NCI-H82 (cell line): ENCODE measurements at places on chromosomes 13 and 19.

GRCh38 chr19:39987167-39987566 lies 9.7 kb upstream of the ZNF546 start:
- no peak for DNase-seq

DNA sequence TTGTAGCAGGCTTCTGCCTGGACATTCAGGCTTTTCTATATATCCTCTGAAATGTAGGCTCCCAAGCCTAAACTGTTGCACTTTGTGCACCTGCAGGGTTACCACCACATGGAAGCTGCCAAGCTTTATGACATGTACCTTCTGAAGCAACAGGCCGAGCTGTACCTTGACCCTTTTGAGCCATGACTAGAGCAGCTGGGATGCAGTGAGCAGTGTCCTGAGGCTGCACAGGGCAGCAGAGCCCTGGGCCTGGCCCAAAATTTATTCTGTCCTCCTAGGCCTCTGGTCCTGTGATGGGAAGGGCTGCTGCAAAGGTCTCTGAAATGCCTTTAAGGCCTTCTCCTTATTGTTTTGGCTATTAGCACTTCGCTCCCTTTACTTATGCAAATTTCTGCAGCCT lies 23.5 kb upstream of the CD177 start:
- no peak for DNase-seq

DNA sequence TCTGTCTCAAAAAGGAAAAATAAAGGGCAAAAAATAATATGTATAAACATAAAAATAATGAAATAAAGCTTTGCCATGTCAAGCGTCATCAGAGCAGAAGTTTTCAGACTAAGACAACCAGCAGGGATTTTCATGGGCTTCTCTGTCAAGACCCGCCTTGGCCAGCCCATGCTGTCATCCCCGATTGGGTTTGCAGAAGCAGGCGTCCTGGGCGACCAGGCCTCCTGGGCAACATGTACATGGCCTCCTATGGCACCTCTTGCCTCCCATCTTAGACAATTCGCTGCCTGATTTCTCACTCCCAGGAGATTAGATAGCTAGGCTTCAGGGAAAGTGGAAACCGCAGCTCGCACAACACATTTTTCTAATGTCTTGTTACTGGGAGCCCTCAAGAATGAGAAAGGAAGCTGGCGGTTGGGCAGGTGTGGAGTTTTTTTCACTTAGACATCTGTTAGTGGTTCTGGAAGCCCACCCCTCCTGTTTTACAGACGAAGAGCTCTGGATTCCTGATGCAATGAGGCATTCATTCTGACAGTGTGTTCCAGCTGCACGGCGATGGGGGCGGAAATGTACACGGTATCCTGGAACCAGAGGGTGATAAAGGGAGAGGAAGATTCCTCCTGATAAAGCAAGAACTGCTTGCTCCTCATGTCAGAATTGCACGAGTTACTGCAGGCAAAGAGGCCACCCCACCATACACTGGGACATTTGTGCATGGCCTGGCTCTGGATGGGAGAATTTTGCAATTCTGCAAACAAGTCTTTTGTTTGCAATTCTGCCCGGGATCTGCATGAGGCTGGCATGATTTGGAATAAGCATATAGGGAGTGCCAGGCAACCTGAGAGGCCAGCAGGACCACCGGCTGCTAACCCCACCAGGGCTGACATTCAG lies 47.4 kb upstream of the KATNAL1 start:
- no peak for DNase-seq

GRCh38 chr13:113928685-113929627 lies 44.9 kb downstream of the C13orf46 start:
- DNase-seq = no peak

- no peak for DNase-seq
Measured at GRCh38 chr19:17027535-17027975, 945 bp upstream of the CPAMD8 start.

DNA sequence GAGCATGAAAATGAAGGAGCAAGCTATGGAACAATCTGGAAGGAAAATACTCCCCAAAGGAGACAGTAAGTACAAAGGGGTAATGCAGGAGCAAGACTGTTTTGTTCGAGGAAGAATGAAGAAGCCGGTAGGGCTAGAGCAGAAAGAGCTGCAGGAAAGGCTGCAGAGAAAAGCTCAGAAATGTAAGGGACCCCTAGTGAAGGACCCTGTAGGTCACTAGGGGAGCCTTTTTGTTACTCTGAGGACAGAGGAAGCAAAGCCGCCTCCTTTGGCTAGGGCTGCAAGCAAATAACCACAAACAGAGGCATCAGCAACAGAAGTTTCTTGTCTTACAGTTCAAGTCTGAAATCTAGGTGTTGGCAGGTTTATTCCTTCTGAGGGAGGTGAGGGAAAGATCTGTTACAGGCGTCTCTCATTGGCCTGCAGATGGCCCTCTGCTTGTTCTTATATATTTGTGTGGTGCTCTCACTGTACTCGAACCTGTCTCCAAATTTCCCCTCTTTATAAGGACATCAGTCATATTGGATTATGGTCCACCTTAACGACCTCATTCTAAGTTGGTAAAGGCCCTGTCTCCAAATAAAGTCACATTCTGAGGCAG lies 362.3 kb downstream of the COG6 start:
- no peak for DNase-seq

DNA sequence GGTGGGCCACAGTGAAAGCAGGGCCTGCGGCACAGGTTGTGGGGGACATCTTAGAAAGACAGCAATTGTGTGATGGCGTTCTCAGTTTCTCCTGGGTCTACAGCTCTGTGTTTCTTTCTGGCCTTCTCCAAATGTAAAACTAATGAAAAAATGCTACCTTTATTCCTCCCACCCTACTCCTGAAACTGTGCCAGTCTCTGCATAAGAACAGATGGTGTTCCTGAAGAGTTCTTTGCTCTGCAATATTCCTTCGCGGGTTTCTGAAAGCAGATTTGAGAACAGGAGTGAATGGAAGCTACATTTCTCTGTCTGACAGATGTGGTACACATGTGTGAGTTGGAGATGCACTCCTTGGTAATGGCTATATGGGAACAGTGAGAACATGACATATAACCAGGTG lies 18.0 kb upstream of the LRCH1 start:
- no peak for DNase-seq

- DNase-seq = peak; percentile 55
Measured at GRCh38 chr19:662207-662961, 630 bp downstream of the RNF126 start.

- DNase-seq = no peak
Measured at GRCh38 chr13:105841286-105841685, 694.2 kb downstream of the EFNB2 start.

- DNase-seq = no peak
Measured at GRCh38 chr19:32809254-32809653, 60.3 kb downstream of the SLC7A9 start.

DNA sequence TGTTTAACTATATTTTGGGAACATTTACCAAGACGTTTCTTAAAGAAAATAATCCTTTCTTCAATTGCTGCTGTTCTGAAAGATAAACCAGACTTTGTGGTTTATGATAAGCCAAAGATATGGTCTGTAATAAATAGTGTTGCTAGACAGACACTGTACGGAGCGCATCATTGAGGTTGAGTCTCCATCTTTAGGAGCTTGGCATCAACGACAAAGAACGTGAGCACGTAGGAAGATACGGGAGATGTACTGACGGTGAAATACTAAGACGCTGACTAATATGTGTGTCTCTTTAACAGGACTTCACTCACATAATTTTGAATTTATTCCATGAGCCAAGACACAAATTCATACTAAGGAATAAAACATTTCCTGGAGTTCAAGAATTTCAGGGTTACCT lies 16.2 kb downstream of the TEX29 start:
- no peak for DNase-seq

GRCh38 chr19:12868540-12869112 lies 12.6 kb downstream of the DNASE2 start:
- peak; percentile 60 for DNase-seq

DNA sequence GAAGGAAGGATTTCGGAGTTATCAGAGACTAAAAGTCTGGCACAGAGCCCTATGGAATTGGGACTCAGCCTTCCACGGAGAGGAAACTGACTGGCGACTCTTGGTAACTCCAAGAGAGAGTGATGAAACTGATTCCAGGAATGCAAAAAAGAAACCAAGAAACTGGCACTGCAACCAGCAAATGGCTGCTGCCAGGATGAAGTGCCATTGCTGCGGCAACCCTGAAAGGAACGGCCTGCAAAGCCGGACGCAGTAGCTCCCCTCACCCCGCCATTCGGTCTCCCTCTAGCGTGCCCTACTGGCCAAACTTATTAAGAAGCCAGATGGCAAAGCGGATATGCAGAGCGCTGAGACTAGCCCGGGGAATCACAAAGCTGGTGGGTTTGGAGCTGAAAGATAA lies 236.0 kb downstream of the PCDH9 start:
- peak; percentile 98 for DNase-seq

DNA sequence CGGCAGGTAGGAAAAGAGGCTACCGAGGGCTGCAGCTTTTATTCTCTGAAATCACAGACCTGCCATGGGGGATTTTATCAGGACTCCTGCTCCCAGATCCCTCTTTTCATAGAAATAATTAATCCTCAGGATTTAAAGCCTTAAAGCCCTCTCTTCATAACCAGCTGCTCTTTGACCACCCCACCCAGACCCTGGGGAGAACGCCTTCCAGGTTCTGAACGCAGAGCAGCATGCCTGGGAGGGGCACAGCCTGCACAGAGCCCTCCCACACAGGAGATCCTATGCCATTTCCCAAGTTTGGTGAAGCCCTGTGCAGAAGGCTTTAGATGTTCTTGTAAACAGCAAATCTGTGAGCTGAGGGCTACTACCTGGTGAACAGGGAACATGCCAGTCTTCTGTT lies 91.1 kb downstream of the STOML3 start:
- DNase-seq = peak; percentile 32

- DNase-seq = no peak
Measured at GRCh38 chr19:53894707-53895106, 12.7 kb downstream of the PRKCG start.

- DNase-seq = no peak
Measured at GRCh38 chr13:76813000-76813691, 73.1 kb downstream of the KCTD12 start.

DNA sequence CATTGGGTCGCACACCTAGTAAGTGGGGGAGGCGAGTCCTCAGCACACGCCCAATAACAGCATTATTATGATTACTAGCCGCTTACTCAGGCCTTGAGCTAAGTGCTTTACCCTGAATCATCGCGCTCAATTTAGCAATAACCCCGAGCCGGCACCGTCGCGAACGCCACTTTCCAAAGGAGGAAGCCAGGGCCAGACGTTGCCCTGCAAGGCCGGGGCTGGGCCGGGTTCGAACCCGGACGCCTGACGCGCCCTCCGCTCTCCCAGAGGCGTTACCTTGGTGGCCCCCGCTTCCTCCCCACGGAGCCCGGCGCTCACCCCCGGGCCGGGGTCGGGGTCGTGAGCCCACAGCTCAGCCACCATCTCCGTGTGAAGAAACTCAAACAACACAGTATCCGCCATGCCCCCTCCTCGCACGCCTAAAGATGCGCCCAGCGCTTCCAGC lies at the start of gene TRAPPC6A:
Gene TRAPPC6A, minus strand, starts transcription at position 421 of the 445 bp plus-strand sequence. Its CDS starts 19 bp downstream, at position 402.
- DNase-seq = peak; percentile 73

DNA sequence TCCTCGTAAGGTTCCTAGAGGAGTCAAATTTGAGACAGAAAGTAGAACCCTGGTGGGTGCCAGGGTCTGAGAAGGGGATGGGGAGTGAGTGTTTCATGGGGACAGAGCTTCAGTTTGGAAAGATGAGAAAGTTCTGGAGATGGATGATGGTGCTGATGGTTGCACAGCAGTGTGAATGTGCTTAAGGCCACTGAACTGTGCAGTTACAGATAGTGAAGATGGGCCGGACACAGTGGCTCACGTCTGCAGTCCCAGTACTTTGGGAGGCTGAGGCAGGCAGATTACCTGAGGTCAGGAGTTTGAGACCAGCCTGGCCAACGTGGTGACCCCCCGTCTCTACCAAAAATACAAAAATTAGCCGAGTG lies 917 bp downstream of the SPC24 start:
- no peak for DNase-seq

GRCh38 chr13:111209613-111210012 lies 94.5 kb downstream of the ARHGEF7 start:
- DNase-seq = no peak

DNA sequence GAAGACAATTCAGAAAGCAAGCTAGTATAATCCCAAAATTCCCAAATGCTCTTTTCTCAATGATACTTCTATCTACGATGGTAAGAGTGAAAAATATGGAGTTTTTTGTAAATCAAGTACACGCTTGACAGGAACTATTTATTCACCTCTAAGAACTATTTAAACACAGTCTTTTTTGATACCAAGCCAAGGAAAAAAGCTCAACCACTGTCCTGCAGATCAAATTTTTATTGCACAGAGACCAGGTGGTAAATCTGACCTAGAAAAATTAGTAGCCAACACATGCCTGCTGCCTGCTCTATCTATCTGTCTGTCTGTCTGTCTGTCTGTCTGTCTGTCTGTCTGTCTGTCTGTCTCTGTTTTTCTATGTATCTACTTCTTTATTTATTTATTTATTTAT lies 292.2 kb downstream of the MZT1 start:
- DNase-seq = no peak

GRCh38 chr13:105177265-105177900 lies 1358.1 kb downstream of the EFNB2 start:
- no peak for DNase-seq

DNA sequence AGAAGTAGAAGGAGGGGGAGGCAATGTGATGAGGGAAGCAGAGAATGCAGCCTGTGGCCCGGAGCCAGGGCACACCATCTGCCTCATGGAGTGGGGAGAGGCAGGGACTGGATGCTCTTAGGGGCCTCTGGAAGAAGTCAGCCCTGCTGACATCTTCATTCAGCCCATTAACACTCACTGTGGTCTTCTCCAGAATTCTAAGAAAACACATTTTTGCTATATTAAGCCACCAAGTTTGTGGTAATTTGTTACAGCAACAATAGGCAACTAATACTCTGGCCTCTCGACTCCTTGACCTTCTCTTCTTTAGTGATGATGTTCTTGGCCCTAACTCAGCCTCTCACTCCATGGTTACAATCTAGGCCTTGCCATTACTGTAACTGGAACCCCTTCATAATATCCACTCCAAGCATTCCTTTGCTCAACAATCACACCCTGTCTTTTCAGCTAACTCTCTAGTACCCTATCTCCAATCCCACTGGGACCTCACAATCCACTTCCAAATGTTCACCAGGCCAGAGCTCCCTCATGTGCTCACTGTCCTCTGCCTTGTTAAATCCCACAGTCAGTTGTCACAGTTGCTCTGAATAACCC lies 98.5 kb downstream of the MIPEP start:
- DNase-seq = no peak

- no peak for DNase-seq
Measured at GRCh38 chr19:7740682-7741054, 6.7 kb downstream of the CD209 start.

DNA sequence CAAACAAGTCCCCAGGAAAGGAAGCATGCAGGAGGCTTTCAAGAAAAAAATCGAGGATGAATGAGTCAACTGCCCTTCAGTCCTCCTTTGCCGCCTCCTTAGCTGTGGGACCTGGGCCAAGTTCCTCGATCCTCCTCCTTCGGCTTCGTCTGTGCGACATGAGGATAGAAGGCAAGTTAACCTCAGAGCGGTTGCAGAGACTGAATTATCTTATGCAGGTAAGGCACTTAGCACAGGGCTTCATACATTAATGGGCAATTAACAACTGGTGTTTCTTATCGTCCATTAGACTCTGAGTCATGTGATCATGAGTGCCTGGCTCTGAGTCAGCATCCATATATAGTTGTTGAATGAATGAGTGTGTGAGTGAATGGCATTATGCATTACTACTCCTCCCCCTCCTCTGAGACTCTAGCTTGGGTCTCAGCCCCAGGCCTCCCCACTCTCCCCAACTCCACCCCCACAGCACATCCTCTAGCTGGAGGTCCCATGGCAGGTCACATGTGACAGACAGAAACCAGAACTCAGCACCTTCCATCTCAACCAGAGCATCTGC lies 1.6 kb upstream of the TTC9B start:
- peak; percentile 35 for DNase-seq

- DNase-seq = no peak
Measured at GRCh38 chr13:109812382-109812781, 26.0 kb upstream of the IRS2 start.

GRCh38 chr19:46466536-46467196 lies 4.7 kb downstream of the PNMA8A start:
- no peak for DNase-seq
